ENCODE measurements at places on chromosomes 2 and 18.

GRCh38 chr2:98869272-98869641 is 66.8 kb downstream of the CRACDL start:
- no peak for DNase-seq

DNA sequence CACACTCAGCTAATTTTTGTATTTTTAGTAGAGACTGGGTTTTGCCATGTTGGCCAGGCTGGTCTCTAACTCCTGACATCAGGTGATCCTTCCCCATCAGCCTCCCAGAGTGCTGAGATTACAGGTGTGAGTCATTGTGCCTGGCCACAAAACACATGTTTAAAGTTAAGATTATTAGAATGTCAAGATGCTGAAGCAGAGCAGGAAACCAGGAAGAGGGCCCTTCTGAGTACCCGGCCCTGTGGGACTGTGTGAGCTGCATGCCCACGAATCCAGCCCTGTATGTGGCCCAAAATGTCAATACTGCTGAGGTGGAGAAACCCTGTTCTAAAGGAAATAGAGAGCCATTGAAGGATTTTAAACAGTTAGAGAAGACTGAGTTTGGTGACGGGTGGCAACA is 31.0 kb upstream of the REV1 start:
- no peak for DNase-seq

GRCh38 chr2:137947032-137947727 is 17.1 kb upstream of the HNMT start:
- DNase-seq, result no peak

DNA sequence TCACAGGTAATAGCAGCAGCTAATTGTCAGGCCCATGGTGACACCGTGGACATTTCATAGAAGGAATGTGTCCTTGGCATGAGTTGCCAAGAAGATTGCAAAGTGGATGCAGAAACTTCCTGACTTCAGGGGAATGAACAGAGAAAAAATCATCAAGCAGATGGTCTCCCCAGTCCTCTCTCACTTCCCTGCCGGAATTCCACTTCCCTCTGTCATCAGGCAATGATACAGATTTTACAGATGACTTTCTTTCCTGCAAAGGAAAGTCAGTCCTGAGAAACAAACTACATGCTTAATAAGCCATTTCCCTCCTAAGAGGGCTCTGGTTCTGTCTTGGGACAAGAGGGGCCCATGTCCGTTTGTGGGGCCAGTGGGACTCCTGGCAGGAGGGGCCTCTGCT is 45.7 kb downstream of the KCNF1 start:
- no peak for DNase-seq

GRCh38 chr2:58156780-58157179 is 84.3 kb downstream of the FANCL start:
- no peak for DNase-seq

DNA sequence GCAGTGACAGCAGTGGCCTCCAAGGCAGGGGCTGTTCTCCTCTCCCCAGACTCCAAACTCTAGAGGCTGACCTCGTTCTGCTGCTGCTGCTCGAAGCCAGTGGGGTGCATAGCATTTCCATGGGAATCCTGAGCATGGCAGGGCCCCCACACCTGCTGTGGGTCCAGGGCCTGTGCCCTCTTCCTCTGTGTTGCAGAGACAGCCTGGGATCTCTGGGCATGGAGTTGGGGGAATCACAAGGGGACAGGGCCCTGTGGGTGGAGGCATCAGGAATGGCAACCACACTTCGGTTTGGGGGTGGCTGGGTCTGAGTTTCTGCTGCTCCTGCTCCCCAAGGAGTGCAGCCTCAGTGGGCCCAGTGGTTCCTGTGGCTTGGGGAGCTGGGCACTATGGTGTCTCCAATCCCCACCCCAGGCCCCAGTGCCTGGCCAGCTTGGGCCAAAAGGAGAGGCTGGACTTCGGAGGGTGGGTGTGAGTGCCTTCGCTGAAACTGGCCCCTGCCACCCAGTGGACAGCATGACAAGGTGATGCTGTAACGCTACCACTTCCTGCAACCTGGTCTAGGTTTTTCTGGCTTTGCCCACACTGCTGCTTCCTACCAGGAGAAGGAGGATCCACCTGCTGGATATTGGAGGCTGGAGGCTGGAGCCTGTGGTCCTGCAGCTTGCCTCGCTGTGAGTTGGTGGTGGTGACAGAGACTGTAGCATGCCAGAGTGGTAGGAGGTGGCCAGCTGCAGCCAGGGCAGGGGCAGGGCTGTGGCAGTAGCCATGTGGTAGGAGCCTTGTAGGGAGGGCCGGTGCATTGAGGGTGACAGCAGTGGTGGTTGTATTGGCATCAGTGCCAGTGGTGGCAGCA is 56.6 kb downstream of the SOWAHC start:
- DNase-seq, result no peak

DNA sequence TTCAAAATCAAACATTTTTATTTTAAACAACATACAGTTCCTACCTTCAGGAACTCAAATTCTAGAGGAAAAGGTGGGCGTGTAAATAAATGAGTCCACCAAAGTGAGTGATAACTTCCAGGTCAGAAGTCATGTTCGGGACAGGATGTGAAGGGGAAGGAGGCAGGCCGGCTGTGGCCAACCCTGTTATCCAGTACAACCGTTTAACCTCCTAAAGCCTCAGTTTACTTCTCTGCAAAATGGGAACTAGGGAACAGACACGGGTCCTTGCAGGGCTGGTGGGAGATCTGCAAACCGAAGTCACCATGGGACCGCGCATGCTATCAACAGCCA is 373 bp downstream of the EIPR1 start:
- DNase-seq, result peak; percentile 68

DNA sequence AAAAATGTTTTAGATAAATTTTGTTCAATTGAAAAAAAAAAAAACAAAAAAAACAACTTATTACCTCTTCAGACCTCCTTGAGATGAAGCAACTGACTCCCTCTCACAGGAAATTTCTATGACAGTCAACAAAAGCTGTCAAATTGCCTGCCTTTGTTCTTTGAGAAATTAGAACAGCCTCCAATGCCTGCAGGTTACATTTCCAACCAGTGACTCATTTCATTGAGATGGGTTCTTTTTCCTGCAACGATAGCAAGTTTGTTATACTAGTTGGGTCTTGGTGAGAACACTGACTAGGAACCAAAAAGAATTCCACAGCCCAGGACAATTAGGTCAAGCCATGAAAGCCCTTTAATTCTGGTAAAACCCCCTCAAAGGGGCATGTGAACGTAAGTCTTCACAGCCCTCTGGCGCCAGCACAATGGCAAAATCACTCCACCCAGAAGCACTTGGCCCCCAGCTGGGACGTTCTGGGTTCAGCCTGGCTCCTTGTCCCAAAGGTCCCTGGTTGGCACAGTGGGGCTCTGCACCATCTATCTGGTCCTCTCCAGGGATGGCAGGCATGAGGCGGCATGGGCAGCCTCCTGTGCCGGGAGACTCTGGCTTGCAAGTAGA is 87.0 kb downstream of the SPP2 start:
- DNase-seq, result no peak

DNA sequence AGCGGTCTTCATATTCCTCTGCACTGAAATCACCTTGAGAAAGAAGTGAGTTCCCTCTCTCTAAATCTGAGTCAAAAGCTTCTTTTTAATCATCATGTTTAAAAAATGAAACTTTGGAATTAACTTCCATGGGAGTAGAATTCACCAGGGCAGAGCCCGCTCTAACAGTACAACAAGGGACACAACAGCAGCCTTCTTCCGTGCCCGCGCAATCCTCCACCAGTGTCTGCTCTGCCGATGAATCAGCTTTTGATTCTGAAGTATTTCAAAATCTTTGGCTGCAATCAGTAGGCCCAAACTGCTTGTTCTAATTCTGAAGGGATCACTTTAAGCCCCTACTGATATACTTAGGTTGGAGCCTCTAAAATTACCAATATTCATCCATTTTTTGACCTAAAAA is 76.9 kb downstream of the USP40 start:
- DNase-seq, result no peak

- DNase-seq, result no peak
Measured at GRCh38 chr18:27948986-27949385, 227.9 kb downstream of the CDH2 start.

- no peak for DNase-seq
Measured at GRCh38 chr2:66895206-66895605, 460.3 kb downstream of the MEIS1 start.

DNA sequence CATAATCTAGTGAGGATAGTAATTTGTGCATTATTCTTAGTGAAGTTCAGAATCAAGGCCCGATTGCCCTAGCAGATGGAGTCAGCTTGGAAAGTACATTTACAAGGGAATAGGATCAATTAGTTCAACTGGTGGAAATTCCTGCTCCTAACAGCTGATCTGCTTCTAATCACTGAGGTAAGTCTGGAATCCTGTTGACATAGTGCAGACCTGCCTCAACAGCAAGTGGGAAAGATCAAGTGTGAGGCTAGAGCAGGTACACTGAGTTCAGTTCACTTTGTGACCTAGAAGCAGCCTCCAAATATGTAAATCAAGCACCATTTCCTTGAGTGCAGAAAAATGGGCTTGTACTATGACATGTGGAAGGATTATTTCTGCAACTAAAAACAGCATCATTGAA is 111.2 kb upstream of the NOSTRIN start:
- no peak for DNase-seq

DNA sequence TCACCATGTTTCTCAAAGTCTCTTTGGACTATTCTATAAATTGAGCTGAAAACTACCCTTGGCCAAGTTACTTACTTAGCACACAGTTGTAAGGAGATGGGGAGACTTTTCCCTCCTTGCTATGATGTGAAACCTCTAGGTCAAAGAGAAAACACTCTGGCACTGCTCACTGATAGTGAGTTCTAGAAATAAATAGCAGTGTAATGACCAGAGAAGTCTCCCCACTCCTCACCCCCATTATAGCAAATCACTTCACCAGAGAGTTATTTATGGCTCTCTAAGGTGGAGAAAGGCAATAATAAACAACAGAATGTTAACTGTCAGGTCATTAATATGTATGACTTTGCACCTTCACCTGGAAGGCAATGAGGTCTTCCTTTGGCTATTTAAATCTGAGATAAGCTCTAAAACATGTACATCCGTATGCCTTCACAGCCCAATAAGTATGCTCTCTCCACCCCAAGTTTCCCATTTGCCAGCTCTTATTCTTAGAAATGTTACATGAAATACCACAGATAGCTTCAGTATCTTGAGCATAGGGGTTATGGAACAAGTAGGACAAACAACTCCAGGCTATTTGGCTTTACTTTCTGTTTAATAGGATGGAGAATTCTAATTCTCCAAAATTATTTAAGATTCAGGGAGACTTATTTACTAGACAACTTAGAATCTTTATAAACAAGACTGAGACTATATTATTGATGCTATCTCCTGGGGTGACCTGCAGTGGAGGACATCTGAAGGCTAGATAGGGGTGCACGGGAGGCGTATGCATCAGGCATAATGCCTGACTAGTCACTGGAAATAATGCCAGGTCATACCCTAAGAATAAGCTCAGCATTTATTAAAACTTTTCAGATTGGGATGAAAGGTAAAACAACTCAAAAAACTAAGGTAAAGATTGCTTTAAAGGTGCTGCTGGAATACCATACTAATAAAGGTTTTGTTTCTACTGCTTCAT is 65.3 kb upstream of the DTNB start:
- no peak for DNase-seq

DNA sequence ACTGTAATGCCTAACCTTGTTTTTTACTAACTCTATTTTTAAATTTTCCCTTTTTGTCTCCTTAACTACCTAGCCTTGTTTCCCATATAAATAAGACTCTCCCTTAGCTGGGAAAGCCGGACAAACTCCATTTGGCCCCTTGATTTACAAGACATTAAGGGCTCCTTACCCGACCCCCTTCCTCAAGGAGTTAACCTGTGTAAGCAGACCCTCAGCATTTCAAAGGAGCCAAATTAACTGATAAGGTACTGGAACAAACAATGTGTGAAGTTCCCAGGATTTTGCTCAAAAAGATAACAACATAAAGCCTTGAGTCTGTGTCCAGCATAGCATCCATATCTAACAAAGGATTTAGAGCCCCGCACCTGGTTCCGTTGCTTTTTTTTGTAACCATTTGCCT is 59.6 kb upstream of the C2orf15 start:
- DNase-seq, result no peak

DNA sequence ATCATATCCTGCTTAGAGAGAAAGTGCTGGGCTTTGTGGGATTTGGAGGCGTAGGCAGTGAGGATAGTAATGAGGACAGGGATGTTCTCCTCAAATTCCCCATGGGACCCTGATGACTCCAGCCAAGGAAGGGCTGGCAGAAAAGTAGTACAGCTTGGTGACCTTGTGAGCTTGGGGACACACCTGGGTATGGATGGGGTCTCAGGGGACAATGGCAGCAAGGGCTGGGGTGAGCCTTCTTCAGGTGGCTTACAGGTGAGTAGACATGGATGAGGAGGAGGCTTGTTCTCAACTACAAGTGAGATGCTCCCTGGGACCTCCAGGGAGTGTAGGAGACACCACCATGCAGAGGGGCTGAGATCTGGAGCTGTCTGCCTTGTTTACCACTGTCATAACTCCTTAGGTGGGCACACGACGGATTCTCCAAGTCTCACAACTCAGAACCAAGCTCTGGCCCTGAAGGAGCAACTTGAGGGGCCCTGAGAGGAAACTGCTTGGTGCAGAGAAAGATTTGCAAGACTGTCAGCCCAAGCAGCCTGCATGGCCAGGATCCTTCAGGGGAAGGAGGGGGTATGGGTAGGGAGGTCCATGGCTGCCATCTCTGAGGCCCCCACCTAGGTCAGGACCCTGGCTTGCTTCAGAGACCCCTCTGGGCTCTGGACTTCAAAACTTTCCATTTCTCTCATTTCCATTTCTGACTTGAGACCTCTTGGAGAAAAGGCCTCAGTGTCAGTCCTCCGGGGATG is 262.8 kb downstream of the DYSF start:
- DNase-seq, result no peak

GRCh38 chr18:46212398-46212797 is 108.2 kb downstream of the HAUS1 start:
- DNase-seq, result no peak

DNA sequence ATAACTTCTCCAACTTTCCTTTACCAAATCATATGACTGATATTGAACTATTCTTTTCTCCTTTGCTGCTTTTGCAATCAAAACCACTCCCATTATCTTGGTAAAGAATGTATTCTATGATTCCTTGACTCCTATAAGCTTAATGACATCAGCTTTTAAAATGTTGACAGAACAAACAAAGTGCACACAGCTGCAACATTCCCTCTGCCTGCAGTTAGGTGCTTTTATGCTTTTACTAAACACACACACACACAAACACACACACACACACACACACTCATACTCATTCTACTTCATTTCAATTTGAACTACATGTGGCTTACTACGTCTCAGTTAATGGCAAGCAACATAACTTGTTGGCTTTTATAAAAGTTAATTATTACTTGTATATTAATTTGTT is 946.6 kb downstream of the DPP10 start:
- DNase-seq, result no peak
